Stimulated activated CD8-positive, alpha-beta memory T cell treated with anti-CD3 and anti-CD28 coated beads, Interleukin-15, amount 100 ng/mL, for 24 hours (primary cell): ENCODE measurements at places on chromosomes 2 and 18.

DNA sequence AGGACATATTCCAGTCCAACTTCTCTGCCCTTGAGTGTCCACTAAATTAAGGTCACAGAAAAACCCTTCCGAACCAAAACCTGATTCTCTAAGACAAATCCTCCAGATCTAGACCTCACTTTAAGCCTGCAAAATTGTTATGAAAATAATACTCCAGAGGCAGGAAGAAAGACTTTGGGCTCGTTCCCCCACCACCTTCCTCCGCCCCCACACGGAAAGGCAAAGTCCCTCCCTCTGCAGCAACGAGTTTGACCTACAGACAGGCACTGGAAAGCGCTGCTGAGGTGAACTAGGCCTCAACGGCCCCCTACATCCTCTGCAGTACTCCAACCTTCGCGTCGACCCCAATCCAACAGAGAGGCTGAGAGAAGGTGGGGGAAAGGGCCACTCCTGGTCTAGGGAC, 808 bp downstream of the ATP5MC3 start:
- DNase-seq: peak; percentile 17

DNA sequence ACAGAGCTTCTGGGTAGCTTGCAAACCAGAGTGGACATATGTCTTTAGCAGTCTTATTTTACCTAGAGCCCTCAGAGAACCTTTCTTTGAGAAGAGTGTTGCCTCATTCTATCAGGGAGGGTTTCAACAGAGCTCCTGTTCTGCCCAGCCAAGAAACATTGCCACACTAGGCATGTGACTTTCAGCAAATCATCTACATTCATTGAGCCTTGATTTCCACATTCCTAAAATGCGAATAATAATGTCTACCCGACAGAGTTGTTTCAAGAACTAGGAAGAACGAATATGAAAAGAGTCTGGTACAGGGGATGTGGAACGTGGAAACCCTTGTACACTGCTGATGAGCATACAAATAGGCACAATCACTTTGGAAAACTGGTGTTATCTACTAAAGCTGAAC, 7.8 kb upstream of the PRKAG3 start:
- DNase-seq: no peak

- no peak for DNase-seq
These were observed 32.7 kb upstream of the FHL2 start for GRCh38 chr2:105431367-105432043.

DNA sequence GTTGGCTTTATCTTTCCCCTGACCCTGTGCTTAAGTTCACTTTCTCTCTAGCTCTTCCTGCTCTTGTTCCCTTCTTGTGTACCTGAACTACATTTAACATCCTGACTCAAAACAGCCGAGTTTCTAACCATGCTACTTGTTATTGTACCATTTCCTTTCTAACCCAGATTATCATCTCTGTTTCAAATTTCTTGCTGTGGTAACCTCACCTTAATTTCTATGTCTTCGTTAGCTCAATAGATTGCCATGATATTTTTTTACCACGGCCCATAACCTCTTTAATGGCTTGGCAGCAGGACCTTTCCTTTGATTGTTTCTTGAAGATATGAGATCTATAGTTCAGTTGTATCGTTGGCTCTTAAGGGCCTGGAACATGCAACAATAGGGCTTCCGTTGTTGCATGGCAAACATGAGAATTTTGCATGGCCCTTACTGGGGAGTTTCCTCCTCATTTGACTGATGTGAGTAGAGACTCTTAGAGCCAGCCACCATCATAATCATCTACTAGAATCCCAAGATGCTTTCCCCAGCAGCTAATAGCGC, 11.1 kb downstream of the CFAP36 start:
- DNase-seq: no peak

DNA sequence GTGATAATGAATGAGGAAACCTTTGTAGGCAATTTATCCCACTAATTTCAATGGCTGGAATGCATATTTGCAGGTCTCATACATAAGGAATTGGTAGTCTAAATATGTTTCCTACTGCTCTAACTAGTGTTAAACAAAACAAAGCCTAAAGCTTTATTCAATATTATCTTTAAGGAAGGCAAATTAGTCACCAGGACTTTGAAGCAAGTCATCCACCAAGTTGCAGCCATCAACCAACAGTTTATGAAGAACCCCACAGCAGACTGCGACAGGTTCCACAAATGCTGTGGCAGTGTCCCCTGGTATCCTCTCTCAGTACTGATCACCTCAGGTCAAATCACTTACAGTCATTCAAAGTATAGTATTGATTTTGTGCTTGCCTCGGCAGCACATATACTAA, 181.5 kb upstream of the ZFP36L2 start:
- DNase-seq: no peak

GRCh38 chr2:65681503-65681902, 249.1 kb upstream of the SPRED2 start:
- no peak for DNase-seq

DNA sequence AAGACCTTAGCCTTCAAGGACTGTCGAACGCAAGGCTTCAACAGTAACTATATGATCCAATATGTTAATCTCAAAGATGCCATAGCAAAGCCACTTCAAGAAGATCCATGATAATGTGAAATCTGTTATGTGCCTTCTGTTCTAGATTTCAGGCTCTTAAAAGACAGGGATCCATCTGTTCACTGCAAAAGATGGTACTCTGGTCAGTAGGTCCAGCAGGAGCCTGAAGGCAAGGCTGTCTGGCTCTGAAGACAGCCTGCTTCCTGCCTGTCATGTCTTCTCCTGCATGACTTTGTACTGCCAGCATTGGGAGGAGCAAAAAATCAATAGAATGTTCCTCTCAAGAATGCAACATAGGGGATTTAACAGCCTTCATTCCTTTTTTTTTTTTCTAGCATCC, 270.8 kb upstream of the PARD3B start:
- no peak for DNase-seq
